ENCODE measurements at places on chromosomes 12 and 14.

GRCh38 chr12:86376052-86376451, 119.9 kb upstream of the MGAT4C start:
- no peak for DNase-seq
- no peak overlapping the region for H3K4me3 ChIP-seq
- H3K4me1 ChIP-seq = no peaks in the 10 kb centered on the region

GRCh38 chr12:32671930-32672780, 6.9 kb upstream of the DNM1L start:
- no peaks in the 10 kb centered on the region for H3K36me3 ChIP-seq
- H3K27ac ChIP-seq = no peak overlapping the region
- peak; percentile 65 for DNase-seq
- no peaks in the 10 kb centered on the region for H3K4me1 ChIP-seq
- no peak overlapping the region for H3K4me3 ChIP-seq

DNA sequence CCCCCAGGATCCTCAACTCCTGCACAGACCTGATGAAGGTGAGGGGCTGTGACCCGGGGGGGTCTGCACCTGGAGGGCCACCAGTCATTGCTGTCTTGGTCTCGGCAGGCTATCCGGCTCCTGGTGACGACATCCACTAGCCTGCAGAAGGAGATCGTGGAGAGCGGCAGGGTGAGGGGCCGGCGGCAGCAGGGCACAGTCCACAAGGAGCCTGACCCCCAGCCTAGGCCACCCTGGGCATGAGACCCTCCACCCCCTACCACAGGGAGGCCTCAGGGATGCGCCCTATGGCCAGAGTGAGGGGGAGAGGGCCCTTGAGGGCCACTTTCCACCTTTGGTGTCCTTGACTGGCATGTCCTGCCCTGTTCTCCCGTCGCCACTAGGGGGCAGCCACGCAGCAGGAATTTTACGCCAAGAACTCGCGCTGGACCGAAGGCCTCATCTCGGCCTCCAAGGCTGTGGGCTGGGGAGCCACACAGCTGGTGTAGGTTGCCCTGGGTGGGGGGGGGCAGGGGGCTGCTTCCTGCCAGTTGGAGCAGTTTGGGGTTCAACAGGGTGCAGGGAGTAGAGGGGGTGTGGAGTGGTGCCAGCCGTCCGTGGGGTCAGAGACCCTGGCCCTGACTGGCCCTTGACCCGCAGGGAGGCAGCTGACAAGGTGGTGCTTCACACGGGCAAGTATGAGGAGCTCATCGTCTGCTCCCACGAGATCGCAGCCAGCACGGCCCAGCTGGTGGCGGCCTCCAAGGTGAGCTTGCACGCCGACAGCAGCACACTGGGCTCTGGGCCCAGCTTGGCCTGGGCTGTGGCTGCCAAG, 25.0 kb downstream of the HIP1R start:
- H3K4me3 ChIP-seq = no peak overlapping the region
- no peaks in the 10 kb centered on the region for H3K27me3 ChIP-seq
- peaks cover 33% of the 10 kb centered on the region for H3K4me1 ChIP-seq
- no peak for DNase-seq
- peaks cover 92% of the 10 kb centered on the region for H3K36me3 ChIP-seq

DNA sequence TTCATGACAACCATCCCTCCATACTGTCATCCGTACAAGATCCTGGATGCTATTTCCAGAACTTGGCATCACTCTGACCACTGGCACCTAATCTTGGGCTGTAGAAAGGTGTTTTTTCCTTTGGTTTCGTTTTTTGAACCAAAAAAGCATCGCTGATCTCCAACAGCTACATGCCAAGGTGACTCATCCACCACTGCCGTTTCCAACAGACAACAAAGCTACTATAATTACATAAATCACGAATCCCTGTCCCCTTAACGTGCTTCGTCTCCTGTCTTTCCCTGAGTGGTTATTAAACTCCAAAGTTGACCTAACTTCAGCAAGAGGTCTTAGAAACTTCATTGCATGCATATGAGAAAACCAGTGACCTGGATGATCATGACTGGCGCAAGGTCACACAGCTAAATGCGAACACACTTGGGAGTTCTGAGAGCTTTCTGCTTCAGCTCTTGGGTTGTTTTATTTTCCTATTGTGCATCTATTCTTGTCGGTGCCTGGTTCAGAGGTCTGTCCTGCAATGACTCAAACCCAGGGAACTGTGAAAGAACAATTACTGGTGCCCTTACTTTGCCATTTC, 99.9 kb downstream of the PPM1H start:
- H3K36me3 ChIP-seq = no peaks in the 10 kb centered on the region
- no peak overlapping the region for H3K4me3 ChIP-seq
- no peaks in the 10 kb centered on the region for H3K4me1 ChIP-seq
- no peak overlapping the region for H3K27ac ChIP-seq
- no peaks in the 10 kb centered on the region for H3K27me3 ChIP-seq
- no peak for DNase-seq

- H3K4me3 ChIP-seq = no peak overlapping the region
- no peaks in the 10 kb centered on the region for H3K27me3 ChIP-seq
- H3K27ac ChIP-seq = no peak overlapping the region
Measured at GRCh38 chr14:63245893-63246292, 41.6 kb downstream of the RHOJ start.

DNA sequence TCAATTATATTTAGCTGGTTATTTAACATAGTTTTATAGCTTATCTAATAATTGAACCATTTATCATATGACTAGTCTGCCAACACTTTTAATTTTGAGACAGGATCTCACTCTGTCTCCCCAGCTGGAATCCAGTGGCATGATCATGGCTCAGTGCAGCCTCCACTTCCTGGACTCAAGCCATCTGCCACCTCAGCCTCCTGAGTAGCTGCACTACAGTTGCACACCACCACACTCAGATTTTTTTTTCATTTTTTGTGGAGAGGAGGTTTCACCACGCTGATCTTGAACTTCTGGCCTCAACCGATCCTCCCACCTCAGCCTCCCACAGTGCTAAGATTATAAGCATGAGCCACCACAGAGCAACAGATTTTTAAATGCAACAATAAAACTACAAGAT, 151.4 kb upstream of the MDGA2 start:
- H3K36me3 ChIP-seq = no peaks in the 10 kb centered on the region
- no peak overlapping the region for H3K4me3 ChIP-seq

GRCh38 chr14:38120109-38120508, 87.6 kb upstream of the SSTR1 start:
- DNase-seq = no peak
- no peaks in the 10 kb centered on the region for H3K36me3 ChIP-seq
- no peak overlapping the region for H3K27ac ChIP-seq

- H3K27ac ChIP-seq = peak overlapping the region; percentile 87
- H3K4me1 ChIP-seq = peaks cover 68% of the 10 kb centered on the region
- no peak for DNase-seq
Measured at GRCh38 chr12:120367233-120367923, 1.6 kb downstream of the MSI1 start.

GRCh38 chr14:94648801-94649200, 36.6 kb downstream of the SERPINA3 start:
- DNase-seq = no peak
- no peaks in the 10 kb centered on the region for H3K27me3 ChIP-seq
- H3K27ac ChIP-seq = no peak overlapping the region
- H3K4me3 ChIP-seq = no peak overlapping the region
- no peaks in the 10 kb centered on the region for H3K36me3 ChIP-seq

DNA sequence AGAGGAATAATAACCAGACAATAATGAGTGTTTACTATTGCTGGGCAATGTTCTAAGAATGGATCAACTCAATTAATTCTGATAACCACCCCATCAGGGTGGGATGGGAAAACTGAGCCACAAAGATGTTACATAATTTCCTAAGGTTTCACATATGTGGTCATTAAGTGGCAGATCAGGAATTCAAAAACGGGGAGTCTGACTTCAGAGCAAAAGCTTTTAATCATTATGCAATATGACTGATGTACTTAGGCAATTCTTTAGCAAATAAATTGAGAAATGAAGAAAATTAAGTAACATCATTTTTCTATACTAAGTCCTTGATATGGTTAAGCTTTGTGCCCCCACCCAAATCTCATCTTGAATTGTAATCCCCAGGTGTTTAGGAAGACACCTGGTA, 53.4 kb downstream of the PLCZ1 start:
- DNase-seq = no peak
- no peaks in the 10 kb centered on the region for H3K36me3 ChIP-seq
- no peaks in the 10 kb centered on the region for H3K4me1 ChIP-seq
- H3K27ac ChIP-seq = no peak overlapping the region
- H3K27me3 ChIP-seq = no peaks in the 10 kb centered on the region
- H3K4me3 ChIP-seq = no peak overlapping the region

GRCh38 chr12:125110641-125111360, 45.6 kb downstream of the AACS start:
- H3K27ac ChIP-seq = no peak overlapping the region
- peaks cover 55% of the 10 kb centered on the region for H3K36me3 ChIP-seq
- no peaks in the 10 kb centered on the region for H3K27me3 ChIP-seq
- no peaks in the 10 kb centered on the region for H3K4me1 ChIP-seq

DNA sequence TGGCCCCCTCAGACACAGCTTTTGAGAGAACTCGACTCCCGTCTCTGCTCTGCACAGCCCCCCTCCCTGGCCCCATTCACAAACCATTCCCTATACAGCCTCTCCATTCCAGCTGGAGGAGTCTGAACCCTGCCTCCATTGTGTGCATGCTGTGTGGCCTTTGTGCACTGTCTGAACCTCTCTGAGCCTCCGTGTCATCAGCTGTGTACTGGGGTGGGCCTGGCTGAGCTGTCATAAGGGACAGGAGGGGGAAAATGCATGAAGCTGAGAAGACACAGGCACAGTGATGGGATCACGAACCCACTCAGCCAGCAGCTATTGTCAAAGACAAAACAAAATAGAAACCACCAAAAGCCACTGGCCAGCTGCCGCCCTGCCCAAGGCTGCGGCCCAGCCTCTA, 130.8 kb downstream of the RFLNA start:
- peaks cover 82% of the 10 kb centered on the region for H3K4me1 ChIP-seq
- H3K27ac ChIP-seq = no peak overlapping the region
- no peaks in the 10 kb centered on the region for H3K27me3 ChIP-seq
- no peak for DNase-seq
- H3K4me3 ChIP-seq = no peak overlapping the region
- H3K36me3 ChIP-seq = peaks cover 90% of the 10 kb centered on the region

GRCh38 chr12:17661250-17661649, 428.7 kb downstream of the RERGL start:
- no peaks in the 10 kb centered on the region for H3K36me3 ChIP-seq
- no peaks in the 10 kb centered on the region for H3K4me1 ChIP-seq
- no peak for DNase-seq
- H3K4me3 ChIP-seq = no peak overlapping the region
- no peak overlapping the region for H3K27ac ChIP-seq

DNA sequence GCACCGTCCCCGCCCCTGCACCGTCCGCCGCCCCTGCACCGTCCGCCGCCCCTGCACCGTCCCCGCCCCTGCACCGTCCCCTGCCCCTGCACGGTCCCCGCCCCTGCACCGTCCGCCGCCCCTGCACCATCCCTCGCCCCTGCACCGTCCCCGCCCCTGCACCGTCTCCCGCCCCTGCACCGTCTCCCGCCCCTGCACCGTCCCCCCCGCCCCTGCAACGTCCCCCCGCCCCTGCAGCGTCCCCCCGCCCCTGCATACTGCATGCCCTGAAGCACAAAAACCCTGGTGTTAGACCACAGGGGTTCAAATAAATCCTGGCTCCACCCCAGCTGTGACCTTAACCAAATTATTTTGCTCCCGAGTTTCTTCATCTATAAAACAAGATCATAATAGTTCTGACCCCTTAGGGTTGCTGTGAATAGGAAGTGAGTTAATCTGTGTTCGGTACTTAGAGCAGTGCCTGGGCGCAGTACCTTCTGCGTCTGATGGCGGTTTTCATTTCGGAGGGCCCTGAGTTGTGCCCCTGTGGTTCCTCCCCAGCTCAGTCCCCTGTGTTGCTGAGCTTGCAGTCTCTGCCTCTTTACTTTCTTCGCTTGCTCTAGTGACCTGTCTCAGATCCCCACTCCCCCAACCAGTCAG, 38.1 kb downstream of the ESRRB start:
- peaks cover 6% of the 10 kb centered on the region for H3K27me3 ChIP-seq
- H3K27ac ChIP-seq = no peak overlapping the region
- H3K4me3 ChIP-seq = no peak overlapping the region
- H3K4me1 ChIP-seq = no peaks in the 10 kb centered on the region

DNA sequence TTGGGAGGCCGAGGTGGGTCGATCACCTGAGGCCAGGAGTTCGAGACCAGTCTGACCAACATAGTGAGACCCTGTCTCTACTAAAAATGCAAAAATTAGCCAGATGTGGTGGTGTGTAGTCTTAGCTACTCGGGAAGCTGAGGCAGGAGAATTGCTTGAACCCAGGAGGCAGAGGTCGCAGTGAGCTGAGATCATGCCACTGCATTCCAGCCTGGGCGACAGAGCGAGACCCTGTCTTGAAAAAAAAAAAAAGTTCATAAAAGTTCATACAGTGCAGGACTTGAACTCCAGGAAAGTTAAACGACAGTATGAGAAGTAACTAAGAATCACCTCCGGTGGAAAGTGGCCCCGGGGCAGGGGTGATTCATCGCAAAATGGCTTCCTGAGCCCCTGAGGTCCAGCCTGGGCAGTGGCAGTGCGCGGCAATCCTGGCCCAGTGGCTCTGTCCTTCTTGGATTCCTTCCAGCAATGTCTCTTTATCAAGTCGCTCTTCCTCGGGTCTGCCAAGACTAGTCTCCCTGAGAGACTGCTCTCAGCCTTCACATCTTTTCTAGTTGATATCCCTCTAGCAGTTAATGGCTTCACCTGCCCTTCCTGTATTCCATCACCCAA, 16.7 kb upstream of the MAP1LC3B2 start:
- no peaks in the 10 kb centered on the region for H3K36me3 ChIP-seq
- H3K27ac ChIP-seq = peak overlapping the region; percentile 45
- no peak for DNase-seq
- no peaks in the 10 kb centered on the region for H3K27me3 ChIP-seq
- peaks cover 32% of the 10 kb centered on the region for H3K4me1 ChIP-seq

GRCh38 chr12:40552868-40553267, 139.4 kb upstream of the CNTN1 start:
- H3K27me3 ChIP-seq = no peaks in the 10 kb centered on the region
- no peak for DNase-seq
- H3K36me3 ChIP-seq = no peaks in the 10 kb centered on the region

DNA sequence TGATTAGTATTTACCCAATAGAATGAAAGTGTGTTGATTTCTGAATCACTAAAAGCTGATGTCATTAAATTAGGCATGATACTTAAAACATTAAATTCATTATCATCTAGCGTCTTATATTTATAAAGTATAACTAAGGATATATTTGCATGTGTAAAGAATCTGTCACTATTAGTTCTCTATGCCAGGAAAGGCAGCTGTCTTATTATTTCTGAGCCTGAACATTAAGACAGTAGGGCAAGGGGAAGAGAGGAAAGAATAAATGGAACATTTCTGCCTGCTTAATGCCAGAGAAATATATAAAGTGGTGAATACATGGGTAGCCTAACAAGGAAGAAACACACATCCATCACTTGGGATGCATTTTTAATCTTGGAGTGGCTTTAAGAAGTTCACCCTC, 965.1 kb upstream of the TMEM132C start:
- DNase-seq = no peak
- no peaks in the 10 kb centered on the region for H3K27me3 ChIP-seq
- H3K27ac ChIP-seq = no peak overlapping the region
- no peak overlapping the region for H3K4me3 ChIP-seq

GRCh38 chr14:105157872-105158271, 10.7 kb downstream of the JAG2 start:
- H3K4me3 ChIP-seq = no peak overlapping the region
- DNase-seq = no peak
- peaks cover 4% of the 10 kb centered on the region for H3K4me1 ChIP-seq
- H3K27ac ChIP-seq = no peak overlapping the region
- no peaks in the 10 kb centered on the region for H3K27me3 ChIP-seq
- H3K36me3 ChIP-seq = peaks cover 76% of the 10 kb centered on the region

- no peaks in the 10 kb centered on the region for H3K4me1 ChIP-seq
- H3K27me3 ChIP-seq = no peaks in the 10 kb centered on the region
- H3K36me3 ChIP-seq = no peaks in the 10 kb centered on the region
- no peak overlapping the region for H3K4me3 ChIP-seq
- DNase-seq = no peak
- H3K27ac ChIP-seq = no peak overlapping the region
Measured at GRCh38 chr12:42742716-42743115, 153.2 kb upstream of the PRICKLE1 start.

Measured in spinal cord (tissue), 10 donors.